Activated effector memory CD4-positive, alpha-beta T cell treated with anti-CD3 and anti-CD28 coated beads, Interleukin-2, amount 50 U/mL, for 16 hours (primary cell): ENCODE measurements at places on chromosomes 6 and 20.

- no peak for DNase-seq
Measured at GRCh38 chr6:146578054-146578453, 20.7 kb upstream of the ADGB start.

- DNase-seq, result no peak
Measured at GRCh38 chr6:273551-274058, 18.7 kb upstream of the DUSP22 start.

DNA sequence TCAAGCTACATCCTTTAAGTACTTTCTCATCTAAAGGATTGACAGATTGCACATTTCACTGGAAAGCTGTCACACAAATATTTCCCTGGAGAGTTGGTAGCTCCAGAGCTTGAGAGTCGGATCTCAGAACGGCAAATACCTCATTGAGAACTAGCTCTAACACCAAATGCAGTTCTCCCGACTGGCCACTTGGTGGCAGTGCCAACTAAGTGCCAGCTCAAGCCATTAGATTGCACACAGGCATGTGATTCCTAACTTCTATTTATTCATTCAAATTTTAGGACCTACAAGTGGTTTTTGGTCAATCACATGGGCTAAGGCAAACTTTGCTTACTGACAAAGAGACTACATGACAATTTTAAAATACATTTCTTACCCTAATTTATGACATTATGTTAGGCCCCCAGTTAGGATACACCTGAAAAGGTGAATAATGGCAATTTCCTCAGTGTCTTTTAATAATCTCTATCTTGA lies 7.9 kb upstream of the MCHR2 start:
- peak; percentile 78 for DNase-seq

GRCh38 chr6:40721271-40721952 lies 134.2 kb upstream of the LRFN2 start:
- DNase-seq, result peak; percentile 41

DNA sequence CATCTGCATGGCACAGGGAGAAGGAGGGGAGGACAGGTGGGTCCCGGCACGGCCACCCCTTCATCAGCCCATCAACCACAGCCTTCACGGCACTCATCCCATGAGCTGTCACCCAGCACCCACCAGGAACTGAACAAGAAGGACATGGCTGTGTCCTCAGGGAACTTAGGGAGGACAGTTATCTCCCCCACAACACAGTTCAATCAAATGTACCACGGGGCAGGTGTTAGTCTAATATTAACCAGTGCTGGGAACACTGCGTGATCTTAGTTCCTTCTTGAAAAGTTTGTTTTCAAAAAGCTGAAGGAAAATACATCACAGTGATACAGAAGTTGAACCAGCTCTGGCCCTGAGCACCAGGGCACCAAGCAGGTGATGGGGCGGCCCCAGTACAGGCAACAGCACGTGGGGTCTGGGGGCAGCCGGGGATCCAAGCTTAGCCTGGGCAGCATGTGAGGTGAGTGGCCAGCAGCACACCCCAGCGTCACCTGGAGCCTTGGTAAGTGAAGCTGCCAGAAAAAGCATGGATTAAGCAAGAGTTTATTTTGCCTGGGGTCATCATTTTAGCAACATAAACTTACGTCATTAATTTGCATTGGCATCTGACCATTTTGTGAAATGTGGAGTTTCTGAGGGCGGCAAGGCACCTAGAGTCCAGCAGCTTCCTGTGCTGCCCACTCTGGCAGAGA lies 35.5 kb upstream of the AFDN start:
- no peak for DNase-seq

DNA sequence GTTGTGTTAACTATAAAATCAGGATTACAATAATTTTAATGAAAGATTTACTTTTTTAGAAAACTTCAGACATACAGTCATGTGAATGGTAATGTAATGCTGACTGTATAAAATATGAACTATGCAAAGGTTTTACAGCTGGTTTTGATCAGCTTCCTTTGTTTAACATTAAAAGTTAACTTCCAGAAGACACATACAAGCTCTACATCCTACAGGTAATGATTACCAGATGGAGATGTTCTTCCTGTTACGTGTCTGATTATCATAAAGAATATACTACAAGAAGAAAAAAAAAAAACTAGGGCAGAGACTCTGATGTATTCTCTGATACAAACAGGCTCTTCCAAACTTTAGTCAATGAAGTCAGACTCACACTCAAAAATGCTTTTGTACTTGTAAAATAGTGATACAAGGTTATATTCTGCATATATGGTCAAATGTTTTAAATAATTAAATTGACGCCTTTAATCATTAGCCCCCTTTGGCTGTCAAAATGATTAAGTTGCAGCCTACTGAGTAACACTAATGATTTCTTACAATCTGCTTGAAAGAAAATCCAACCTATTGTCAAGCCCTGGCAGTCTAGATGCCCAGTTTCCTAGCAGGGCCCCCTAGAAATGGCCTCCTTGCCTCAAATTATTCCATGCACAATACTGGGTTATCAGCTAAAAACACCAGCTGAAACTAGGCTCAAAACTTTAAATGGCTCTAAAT lies 251.8 kb upstream of the RUNX2 start:
- DNase-seq, result no peak

GRCh38 chr6:42507195-42507594 lies 55.5 kb upstream of the TRERF1 start:
- DNase-seq, result no peak
